ENCODE measurements at places on chromosomes 3 and 15. TPM values are rescaled to one million over a fixed set of nuclear protein-coding genes. Genes with fewer than 3 reads are reported as not detected.
A peak's percentile ranks its signal among the peaks of the same experiment; 100 is the strongest.

DNA sequence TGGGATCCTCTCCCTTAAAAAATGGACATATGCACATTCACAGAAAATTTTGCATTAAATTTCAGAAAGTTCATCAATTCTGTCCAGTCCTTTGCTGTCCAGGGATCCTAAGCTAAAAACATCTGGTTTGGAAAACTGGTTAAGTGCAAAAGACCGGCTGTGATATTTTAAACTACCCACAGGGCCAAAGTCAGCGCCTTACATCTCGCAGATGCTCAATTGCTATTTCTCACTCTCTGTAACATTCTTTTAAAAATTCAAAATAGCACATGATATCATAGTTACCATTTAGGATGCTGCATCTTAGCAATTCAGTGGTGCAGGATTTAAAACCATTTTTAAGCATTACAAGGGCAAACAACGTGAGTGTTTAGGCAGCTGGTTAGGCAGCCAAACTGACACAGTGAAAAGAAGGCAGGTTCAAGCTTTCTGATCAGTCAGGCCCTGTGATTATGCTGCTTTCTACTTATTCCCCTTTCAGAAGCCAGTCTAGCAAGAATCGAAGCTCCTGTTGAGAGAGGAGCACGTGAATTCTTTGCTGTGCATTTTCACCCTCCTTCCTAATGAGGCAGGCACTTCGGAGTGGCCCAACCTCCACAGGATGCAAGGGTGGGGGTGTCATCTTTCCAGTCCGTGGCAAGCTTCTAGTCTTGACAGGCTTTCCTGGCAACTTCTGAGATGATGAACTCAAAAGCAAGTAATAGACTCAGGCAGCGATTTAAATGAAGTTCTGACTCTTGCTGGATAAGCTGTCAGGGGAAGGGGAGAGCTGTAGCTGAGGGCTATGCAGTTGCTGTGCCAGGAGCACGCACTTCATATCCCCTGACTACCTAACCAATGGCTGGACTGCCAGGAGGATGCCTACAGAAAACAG is 8.8 kb downstream of the PRICKLE2 start:
- H3K27ac ChIP-seq = no peak overlapping the region
- no peaks in the 10 kb centered on the region for H3K4me1 ChIP-seq
- no peak overlapping the region for H3K4me3 ChIP-seq
- no peaks in the 10 kb centered on the region for H3K36me3 ChIP-seq

- no peaks in the 10 kb centered on the region for H3K27me3 ChIP-seq
- peaks cover 8% of the 10 kb centered on the region for H3K4me1 ChIP-seq
- no peak overlapping the region for H3K27ac ChIP-seq
Observed at GRCh38 chr3:107800710-107801109, 277.9 kb downstream of the BBX start.

GRCh38 chr3:129286081-129286480 is 7.4 kb downstream of the HMCES start:
- H3K27me3 ChIP-seq = no peaks in the 10 kb centered on the region
- H3K4me1 ChIP-seq = peaks cover 23% of the 10 kb centered on the region
- DNase-seq = no peak
- H3K36me3 ChIP-seq = peaks cover 18% of the 10 kb centered on the region
- H3K27ac ChIP-seq = no peak overlapping the region
- no peak overlapping the region for H3K4me3 ChIP-seq

GRCh38 chr3:112602217-112602838 is 38.6 kb downstream of the CCDC80 start:
- no peaks in the 10 kb centered on the region for H3K27me3 ChIP-seq
- DNase-seq = no peak
- no peak overlapping the region for H3K4me3 ChIP-seq
- H3K4me1 ChIP-seq = no peaks in the 10 kb centered on the region
- H3K27ac ChIP-seq = no peak overlapping the region

GRCh38 chr15:100770661-100771584 is 108.7 kb upstream of the ALDH1A3 start:
- no peak for DNase-seq
- H3K36me3 ChIP-seq = no peaks in the 10 kb centered on the region
- no peak overlapping the region for H3K27ac ChIP-seq
- H3K4me3 ChIP-seq = no peak overlapping the region
- H3K27me3 ChIP-seq = no peaks in the 10 kb centered on the region

DNA sequence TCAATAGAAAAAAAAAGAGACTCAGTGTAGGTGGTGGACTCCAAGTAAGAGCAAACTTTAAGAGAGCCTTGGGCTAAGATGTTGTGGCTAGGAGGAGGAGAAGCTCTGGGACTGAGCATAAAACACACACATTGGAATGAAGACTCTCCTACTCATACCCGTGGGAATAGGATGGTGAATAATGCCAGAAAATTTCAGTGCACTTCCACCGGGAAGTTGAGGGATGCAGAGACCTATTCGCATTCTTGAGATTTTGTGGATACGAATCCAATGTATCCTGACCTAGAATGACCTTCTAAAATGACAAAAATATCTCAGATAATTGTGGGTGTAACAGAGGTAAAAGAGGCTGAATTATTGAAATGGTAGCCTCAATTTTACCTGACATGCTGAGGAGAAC is 388.7 kb upstream of the SGO1 start:
- H3K27me3 ChIP-seq = no peaks in the 10 kb centered on the region
- no peaks in the 10 kb centered on the region for H3K36me3 ChIP-seq
- no peak for DNase-seq
- no peak overlapping the region for H3K27ac ChIP-seq
- no peak overlapping the region for H3K4me3 ChIP-seq

- no peaks in the 10 kb centered on the region for H3K36me3 ChIP-seq
- no peaks in the 10 kb centered on the region for H3K27me3 ChIP-seq
- no peak overlapping the region for H3K27ac ChIP-seq
- H3K4me3 ChIP-seq = no peak overlapping the region
- DNase-seq = no peak
- H3K4me1 ChIP-seq = peaks cover 7% of the 10 kb centered on the region
Observed at GRCh38 chr3:129558772-129559564, 16.0 kb downstream of the H1-8 start.

DNA sequence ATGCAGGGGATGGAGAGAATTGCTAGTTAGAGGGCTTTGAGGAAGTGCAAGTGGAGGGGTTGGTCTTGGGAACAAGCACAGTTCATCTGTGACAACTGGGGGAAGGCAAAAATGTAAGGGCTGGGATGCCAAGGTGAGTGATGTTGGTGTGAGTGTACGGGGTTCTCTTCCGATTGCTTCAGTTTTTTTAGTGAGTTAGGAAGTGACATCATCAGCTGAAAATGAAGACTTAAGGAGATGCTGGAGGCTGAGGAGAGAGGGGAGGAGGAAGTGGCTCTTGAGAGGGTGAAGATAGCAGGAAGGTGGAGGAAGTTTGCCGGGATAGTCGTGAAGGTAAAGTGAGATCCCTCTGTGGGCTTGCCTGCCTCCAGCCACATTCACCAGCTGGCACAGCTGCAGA is 12.7 kb downstream of the TICRR start:
- H3K27me3 ChIP-seq = no peaks in the 10 kb centered on the region
- H3K4me3 ChIP-seq = no peak overlapping the region
- H3K36me3 ChIP-seq = no peaks in the 10 kb centered on the region

GRCh38 chr3:177883957-177884356 is 652.3 kb upstream of the KCNMB2 start:
- DNase-seq = no peak
- no peak overlapping the region for H3K4me3 ChIP-seq
- no peak overlapping the region for H3K27ac ChIP-seq
- no peaks in the 10 kb centered on the region for H3K27me3 ChIP-seq
- no peaks in the 10 kb centered on the region for H3K36me3 ChIP-seq

GRCh38 chr3:2826036-2826435 is 284.1 kb downstream of the IL5RA start:
- H3K27ac ChIP-seq = no peak overlapping the region
- H3K4me3 ChIP-seq = no peak overlapping the region
- no peaks in the 10 kb centered on the region for H3K36me3 ChIP-seq
- H3K4me1 ChIP-seq = no peaks in the 10 kb centered on the region
- H3K27me3 ChIP-seq = no peaks in the 10 kb centered on the region
- no peak for DNase-seq

DNA sequence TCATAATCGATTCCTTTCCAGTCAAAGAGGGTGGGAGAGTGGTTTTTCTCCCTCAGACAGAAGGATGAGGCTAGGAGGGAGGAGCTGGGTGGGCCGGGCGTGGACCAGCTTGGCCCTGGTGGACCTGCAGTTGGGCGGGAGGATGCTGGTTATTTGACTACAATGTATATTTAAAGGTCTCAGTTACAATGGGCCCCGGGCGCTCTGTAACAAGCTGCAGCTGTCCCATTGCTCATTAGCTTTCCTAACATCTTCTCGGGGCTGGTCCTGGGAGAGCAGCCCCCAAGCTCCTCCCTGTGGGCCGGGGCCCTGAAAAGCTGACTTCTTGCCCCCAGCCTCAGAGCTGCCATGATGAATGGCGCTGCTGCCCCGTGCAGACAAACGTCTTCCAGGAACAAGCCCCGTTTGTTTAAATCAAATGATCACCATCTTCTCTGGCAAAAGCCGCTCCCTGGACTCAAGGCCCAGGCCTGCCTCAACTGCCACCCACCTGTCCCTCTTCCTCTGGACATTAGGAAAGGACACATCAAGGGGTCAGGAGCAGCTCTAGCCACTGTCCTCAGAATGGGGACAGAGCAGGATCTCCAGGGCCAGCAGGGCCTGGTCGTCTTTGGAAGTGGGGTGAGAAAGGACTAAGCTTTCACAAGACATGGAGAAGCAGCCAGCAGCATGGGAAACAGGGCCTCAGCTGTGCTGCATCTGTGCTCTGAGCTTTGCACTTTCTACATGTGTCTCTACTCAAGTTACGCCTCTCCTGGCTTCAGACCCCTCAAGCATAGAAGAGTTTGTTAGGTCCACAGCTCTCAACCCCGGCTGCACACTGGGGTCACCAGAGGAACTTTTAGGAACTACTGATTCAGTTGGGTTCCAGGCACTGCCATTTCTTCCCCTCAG is 38.6 kb downstream of the MAGEF1 start:
- no peak overlapping the region for H3K27ac ChIP-seq
- H3K27me3 ChIP-seq = no peaks in the 10 kb centered on the region
- no peaks in the 10 kb centered on the region for H3K36me3 ChIP-seq
- no peaks in the 10 kb centered on the region for H3K4me1 ChIP-seq

GRCh38 chr3:123336001-123336400 is 112.9 kb downstream of the ADCY5 start:
- no peak for DNase-seq
- H3K4me3 ChIP-seq = no peak overlapping the region
- H3K27ac ChIP-seq = no peak overlapping the region
- H3K4me1 ChIP-seq = peaks cover 9% of the 10 kb centered on the region

- no peaks in the 10 kb centered on the region for H3K27me3 ChIP-seq
- no peak for DNase-seq
- H3K36me3 ChIP-seq = no peaks in the 10 kb centered on the region
- no peaks in the 10 kb centered on the region for H3K4me1 ChIP-seq
Observed at GRCh38 chr3:21691036-21691435, 60.0 kb downstream of the ZNF385D start.

DNA sequence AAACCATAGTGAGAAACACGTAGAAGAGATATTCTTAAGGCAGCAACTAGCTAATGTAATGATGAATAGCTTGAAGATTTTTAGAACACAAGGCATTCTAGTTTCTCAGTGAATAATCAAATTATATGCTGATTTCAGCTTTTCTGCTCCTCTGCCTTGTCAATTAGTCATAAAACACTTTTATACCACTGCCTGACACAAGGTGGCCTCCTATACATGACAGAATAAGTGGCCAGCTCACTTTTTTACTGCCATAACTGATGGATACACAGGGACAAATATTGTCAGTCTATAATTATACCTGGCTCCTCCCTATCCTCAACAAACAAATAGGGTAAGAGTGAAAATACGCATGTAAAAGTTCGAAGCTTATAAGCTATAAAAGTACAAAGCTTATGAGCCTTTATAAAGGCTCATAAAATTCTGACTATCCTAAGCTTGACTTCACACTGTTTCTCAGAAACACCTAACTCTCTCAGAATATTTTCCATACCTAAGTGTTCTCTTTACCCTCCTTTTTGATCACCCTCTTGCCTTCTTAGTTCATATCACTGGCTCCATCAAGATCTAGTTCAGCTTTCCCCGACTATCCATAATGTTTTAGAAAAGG is 81.6 kb downstream of the HERC1 start:
- peaks cover 42% of the 10 kb centered on the region for H3K36me3 ChIP-seq
- H3K4me3 ChIP-seq = no peak overlapping the region
- no peaks in the 10 kb centered on the region for H3K27me3 ChIP-seq
- peak; percentile 44 for DNase-seq

DNA sequence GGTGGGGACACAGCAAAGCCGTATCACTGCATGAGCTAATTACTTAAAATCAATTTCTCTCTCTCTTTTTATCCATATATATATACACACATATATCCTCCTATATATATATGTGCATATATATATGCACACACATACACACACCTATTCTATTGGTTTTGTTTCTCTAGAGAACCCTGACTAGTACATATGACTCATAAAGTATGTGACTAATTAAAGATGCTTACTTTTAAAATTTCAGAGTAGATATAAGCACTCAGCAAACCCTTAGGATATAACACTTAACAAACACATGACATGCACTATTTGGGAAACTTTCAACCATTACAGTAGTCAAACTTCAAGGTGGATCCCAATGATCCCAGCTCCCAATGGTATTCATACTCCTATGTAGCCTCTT is 732.6 kb downstream of the ROBO2 start:
- H3K36me3 ChIP-seq = no peaks in the 10 kb centered on the region
- H3K27me3 ChIP-seq = no peaks in the 10 kb centered on the region
- H3K27ac ChIP-seq = no peak overlapping the region

- H3K27ac ChIP-seq = no peak overlapping the region
- DNase-seq = no peak
- no peak overlapping the region for H3K4me3 ChIP-seq
- no peaks in the 10 kb centered on the region for H3K27me3 ChIP-seq
- H3K36me3 ChIP-seq = no peaks in the 10 kb centered on the region
- no peaks in the 10 kb centered on the region for H3K4me1 ChIP-seq
Observed at GRCh38 chr3:144586382-144586781, 614.8 kb downstream of the DIPK2A start.

DNA sequence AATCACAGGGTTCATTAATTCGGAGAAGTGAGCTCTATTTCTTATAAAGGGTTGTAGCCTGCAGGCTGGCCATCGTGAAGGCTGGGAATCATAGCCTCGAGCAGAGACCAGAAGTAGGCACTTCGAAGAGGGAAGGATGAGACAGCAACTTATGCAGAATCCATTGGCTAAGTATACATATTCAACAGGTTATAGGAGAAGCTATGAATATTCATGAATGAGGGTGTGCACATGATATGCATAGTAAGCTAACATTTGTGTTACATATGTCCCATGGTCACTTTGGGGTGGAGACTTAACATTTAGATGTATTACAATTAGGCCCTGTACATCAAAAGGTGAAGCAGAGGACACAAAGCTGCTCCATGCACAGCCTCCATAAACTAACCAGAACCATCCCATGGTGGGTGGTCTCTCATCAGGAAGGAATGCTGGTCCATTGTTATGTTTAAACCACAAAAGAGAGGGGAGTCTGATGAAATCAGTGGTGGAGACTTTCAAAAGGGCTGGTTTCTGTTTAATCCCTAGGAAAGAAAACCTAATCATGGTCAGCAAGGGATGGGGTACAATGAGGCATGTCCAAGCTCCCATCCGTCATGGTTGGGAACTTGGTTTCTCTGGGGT is 80.8 kb upstream of the FHIT start:
- H3K27ac ChIP-seq = no peak overlapping the region
- H3K27me3 ChIP-seq = no peaks in the 10 kb centered on the region
- no peak overlapping the region for H3K4me3 ChIP-seq

Gene NDN
- not detected for total RNA-seq

Gene CATSPER2
- total RNA-seq = 12.8 TPM

Gene LRRC58
- total RNA-seq = 23.6 TPM

Gene MUC13
- total RNA-seq = not detected

Gene AMIGO3
- total RNA-seq = not detected

Data from CD4-positive, alpha-beta memory T cell (primary cell).